ENCODE measurements at places on chromosomes 2 and 18.

DNA sequence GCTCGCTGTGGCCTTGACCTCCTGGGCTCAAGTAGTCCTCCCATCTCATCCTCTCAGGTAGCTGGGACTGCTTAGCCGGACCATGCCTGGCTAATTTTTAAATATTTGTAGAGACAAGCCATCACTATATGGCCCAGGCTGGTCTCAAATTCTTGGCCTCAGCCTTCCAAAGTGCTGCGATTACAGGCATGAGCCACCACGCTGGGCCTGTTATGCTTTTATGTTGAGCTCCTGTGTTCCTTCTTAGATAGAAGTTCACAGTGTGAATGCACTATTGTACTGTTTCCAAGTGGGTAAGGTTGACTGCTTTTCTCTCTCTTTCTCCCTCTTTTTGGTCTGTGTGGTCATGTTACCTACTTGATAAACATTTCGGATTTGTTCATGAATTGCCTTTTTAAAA, 61.9 kb downstream of the SMCHD1 start:
- no peak for DNase-seq

DNA sequence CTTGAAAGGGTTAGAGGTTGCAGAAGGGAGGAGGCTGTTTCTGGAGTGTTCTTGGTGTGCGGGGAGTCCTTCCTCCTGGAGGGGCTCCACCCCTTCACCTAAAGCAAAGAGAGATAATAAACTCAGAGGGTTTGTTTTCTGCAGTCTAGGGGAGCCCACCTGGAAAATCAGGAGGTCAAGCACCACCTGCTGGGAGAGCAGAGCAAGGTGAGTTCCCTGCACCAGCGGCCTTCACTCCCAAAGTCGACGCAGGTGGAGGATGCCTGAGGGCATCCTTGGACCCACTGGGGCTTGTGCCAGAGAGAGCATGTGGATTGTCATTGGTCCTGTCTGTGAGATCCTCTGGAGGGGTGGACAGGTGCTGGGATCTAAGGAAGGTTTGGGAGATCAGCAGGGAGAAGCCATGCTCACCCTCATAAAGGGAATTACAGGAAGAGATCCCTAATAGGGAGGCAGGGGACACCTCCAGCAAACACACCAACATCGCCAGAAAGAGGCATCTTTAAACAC, 116.7 kb downstream of the KCNF1 start:
- DNase-seq: no peak

DNA sequence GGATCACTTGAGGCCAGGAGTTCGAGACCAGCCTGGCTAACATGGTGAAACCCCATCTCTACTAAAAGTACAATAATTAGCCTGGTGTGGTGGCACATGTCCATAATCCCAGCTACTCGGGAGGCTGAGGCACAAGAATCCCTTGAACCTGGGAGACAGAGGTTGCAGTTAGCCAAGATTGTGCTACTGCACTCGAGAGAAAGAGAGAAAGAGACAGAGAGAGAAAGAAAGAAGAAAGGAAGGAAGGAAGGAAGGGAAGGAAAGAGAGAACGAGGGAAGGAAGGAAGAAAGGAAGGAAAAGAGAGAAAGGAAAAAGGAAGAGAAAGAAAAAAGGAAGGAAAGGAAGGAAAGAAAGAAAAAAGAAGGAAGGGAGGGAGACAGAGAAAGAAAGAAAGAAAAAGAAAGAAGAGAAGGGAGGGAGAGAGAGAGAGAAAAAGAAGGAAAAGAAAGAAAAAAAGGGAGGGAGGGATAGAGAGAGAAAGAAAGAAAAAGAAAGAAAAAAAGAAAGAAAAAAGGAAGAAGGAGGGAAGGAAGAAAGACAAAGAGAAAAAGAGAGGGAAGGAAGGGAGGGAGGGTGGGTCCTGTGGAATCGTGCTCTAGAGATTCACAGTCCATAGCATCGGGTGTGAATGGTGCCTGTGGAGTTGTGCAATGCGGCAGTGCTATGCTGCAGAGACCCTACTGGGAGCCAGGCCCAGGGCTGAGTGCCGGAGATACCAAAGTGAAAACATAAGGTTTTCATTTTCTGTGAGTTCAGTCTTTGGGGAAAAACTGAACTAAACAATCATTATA, 4.6 kb upstream of the SDC1 start:
- DNase-seq: no peak

DNA sequence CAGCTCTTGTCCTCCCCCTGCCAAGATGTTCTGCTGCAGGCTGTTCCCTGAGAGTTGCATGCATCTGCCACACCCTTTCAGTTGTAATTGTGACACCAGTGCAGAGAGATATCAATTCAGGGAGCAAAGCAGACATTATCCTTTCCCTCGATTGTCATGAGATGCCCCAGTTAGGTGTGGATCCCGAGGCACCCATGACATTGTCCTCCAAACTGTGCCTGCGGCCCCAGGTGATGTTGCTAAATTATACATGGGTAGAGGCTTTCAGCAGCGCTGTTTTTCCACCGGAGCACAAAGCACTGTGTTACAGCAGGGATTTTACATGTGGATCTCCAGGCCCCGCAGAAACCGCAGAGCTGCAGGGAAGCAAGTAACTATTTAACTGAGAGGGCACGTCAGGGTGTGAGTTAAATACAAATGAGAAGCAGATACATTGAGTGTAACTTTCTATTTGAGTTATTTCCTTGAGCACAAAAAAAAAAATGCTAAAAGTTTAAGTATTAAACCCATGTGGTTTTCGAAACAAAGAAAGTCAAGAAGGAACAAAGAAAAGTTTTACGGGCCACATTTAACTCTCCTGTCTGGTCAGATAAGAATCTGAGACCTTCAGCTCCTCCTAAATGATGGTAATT, 90.3 kb upstream of the BCL2L11 start:
- no peak for DNase-seq

DNA sequence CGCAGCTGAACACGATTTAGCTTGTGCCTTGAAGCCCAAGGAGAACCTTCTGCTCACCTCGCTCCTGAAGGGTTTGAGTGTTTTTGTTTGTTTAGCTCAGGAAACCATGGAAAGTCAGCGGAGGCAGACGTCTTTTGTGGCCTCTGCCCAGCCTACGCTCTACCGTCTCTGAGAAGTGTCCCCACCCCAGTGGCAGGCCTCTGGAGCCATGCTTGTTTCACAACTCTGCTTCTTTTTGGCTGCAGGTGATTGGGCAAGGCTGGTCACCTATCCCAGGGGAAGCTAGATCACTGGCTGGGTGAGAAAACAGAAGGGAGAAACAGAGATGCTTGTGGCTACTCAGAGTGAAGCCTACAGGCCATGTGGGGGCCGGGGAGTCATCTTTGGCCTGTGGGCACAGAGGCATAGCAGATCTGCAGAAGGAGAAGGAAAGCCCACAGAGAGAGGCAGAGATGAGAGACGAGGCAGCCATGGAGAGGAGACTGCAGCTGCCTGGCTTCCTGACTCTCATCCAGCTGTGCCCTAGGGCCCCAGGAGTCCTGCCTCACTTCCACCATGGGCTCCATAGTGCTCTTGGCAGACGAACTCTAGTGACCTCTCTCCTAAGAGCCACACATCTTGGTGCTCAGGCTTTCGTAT, 50.1 kb downstream of the CIB4 start:
- DNase-seq: no peak

GRCh38 chr2:191195021-191195420, 44.2 kb upstream of the STAT4 start:
- DNase-seq: no peak

- DNase-seq: no peak
Measured at GRCh38 chr2:226002438-226002837, 602.9 kb downstream of the NYAP2 start.

GRCh38 chr2:8203364-8203763, 478.5 kb upstream of the ID2 start:
- no peak for DNase-seq

- DNase-seq: no peak
Measured at GRCh38 chr2:170846314-170846713, 29.6 kb downstream of the GAD1 start.

- DNase-seq: no peak
Measured at GRCh38 chr18:13620818-13621445, 105.4 kb downstream of the FAM210A start.

GRCh38 chr18:13660510-13660909, 65.8 kb downstream of the FAM210A start:
- no peak for DNase-seq

DNA sequence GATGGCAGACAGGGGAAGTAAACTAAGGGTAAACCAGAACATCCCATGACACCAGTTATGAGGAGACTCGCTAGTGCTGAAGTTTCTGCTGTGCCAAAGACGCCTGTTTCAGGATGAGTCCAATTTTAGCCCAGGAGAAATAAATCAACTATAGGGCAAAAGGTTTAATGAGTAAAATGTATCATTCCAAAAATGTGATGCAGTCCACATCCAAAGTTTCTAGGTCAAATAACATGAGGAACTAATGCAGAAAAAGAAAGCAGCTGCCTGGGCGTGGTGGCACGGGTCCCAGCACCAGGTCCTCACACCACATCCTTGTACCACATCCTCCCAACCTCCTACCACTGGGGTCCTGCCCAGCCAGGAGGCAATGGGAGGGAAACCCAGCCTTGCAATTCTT, 126.9 kb upstream of the CTAGE1 start:
- no peak for DNase-seq

DNA sequence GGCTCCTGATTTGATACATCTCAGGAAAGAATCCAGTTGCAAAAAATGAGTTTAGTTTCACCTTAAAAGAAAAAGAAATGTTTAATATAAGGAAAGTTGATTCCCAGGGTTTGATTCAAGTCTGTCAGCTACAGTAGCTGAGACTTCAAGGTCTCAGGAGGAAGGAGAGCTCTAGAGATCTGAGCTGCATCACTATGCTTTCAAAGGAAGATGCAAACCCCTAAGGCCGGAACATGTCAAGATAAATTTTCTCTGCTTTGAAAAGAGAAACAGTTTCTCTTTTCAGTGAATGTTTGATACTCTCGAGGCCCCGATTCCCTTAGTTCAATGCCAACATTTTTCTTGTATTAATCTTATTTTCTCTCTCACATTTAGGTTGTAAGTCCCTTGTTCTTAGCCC, 128.6 kb downstream of the RGPD3 start:
- no peak for DNase-seq

- DNase-seq: no peak
Measured at GRCh38 chr2:16718576-16719484, 53.2 kb upstream of the CYRIA start.

- no peak for DNase-seq
Measured at GRCh38 chr2:162242586-162243280, 512 bp downstream of the FAP start.

GRCh38 chr2:46847185-46847710, 68.4 kb downstream of the MCFD2 start:
- DNase-seq: no peak

DNA sequence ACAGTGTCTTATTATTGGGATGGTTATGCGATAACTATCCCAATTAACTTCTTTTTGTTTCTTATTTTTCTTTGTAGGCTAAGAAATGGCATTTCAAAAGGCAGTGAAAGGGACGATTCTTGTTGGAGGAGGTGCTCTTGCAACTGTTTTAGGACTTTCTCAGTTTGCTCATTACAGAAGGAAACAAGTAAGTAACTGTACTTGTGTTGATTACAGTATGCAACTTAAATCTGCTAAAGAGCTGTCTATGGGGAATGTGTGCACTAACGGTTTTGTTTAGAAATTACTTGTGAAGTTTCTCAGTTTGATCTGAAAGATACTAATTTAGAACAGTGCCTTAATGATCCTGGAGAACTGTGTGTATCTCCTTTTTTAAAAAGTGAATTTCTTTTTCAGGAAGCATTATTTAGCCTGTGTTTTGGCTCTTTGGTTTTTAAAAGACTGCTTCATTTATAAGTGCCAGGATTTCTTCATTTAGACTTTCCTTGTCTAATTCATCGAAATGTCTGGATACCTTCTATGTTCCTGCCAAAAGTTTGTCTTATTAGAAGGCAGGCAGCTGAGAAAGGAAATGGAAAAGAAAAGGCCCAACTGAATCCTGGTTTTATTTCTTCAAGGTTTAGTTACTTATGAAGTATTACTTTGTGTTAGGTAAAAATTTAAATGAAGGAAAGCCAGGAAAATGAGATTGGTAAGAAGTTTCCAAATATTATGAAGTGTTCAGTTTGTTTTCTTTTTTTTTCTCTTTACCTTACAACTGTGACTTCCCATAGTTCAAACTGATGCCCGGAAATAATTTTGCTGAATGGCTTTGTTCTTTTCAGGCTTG, 40.1 kb downstream of the GPD2 start:
- DNase-seq: no peak

- no peak for DNase-seq
Measured at GRCh38 chr2:239375278-239376061, 25.4 kb downstream of the HDAC4 start.

DNA sequence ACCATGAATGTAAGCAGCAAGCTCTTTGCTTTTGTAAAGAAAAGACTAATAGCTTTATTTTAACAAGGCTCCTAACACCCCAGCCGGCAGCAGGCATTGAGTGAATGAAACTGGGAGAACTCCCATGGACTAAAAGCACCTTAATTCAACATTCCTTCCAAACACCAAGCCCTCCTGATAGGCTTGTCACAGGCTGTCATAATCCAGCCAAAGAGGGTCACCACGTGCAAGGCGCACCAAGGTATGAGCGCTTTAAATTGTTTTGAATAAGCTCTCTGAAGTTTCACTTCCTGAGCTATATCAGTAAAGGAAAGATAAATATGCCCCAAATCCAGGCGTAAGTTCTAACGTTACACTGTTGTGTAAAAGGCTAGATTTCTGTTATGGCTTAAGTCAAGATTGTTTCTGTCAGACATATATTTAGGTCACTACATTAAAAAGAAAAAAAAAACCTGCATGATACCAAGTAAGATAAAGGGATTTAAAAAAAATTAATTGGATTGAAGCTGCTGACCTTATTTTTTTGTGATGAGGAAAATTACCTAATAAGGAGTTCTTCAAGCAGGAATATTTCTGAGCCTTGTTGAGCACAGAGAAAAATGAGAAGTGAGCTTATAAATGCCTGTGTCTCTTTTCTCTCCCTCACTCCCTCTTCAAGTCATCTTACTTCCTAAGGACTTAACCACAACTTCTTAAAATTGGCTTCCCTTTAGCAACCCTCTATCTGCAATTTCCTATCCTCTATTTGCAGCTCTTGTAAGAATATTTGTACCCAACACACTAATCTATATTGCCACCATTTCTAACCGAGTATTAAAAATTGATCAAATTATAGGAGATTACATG, 136.1 kb upstream of the NRP2 start:
- no peak for DNase-seq
